Stimulated activated CD8-positive, alpha-beta memory T cell treated with anti-CD3 and anti-CD28 coated beads, Interleukin-7, amount 100 ng/mL, for 1 hour (primary cell): ENCODE measurements at places on chromosomes 2 and 18.

DNA sequence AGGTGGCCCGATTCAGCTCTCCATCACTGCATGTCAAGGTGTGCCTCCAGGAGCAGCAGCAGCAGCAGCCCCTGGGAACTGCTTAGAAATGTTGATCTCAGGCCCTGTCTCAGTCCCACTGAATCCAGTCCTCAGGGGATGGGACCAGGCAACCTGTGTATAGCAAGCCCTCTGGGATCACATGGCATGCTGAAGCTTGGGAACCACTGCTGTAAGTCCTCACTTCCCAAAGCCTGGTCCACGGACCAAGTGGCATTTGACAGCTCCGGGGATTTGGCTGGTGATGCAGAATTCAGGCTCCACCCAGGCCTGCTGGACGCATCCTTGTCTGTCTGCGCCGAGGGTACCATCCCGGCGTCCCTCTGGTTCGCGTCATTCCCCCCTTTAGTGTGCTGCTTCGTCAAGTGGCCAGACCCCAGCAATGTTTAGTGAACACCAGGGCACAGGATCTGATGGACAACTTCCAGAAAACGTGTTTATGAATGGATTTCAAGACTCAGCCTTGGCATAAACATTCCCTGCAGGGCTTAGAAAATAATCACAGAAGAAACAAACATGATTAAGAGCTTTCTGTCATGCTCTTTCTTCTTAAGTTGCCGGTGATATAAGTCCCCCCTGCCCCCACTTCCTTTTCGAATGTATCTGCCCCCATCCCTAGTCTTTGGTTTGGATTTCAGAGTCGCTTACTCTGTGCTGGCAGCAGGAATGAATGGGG is 234.0 kb downstream of the GBX2 start:
- no peak for DNase-seq

- no peak for DNase-seq
Measured at GRCh38 chr2:188404341-188405004, 112.8 kb downstream of the GULP1 start.

- DNase-seq: no peak
Measured at GRCh38 chr2:187580462-187581124, 26.4 kb upstream of the TFPI start.

- DNase-seq: no peak
Measured at GRCh38 chr2:3405876-3406275, 26.4 kb downstream of the TRAPPC12 start.

GRCh38 chr2:168350380-168350779 is 103.0 kb upstream of the STK39 start:
- DNase-seq: no peak

- no peak for DNase-seq
Measured at GRCh38 chr2:74438248-74438647, 3.5 kb downstream of the RTKN start.

GRCh38 chr18:30415903-30416302 is 626.6 kb downstream of the DSC3 start:
- no peak for DNase-seq

GRCh38 chr2:63850204-63850571 is 8.5 kb downstream of the UGP2 start:
- no peak for DNase-seq

- no peak for DNase-seq
Measured at GRCh38 chr2:235669983-235670962, 176.4 kb downstream of the AGAP1 start.

GRCh38 chr18:62523631-62524439 is 1.0 kb downstream of the ZCCHC2 start:
- DNase-seq: peak; percentile 22

GRCh38 chr2:68714866-68715265 is 19.7 kb upstream of the ARHGAP25 start:
- no peak for DNase-seq

DNA sequence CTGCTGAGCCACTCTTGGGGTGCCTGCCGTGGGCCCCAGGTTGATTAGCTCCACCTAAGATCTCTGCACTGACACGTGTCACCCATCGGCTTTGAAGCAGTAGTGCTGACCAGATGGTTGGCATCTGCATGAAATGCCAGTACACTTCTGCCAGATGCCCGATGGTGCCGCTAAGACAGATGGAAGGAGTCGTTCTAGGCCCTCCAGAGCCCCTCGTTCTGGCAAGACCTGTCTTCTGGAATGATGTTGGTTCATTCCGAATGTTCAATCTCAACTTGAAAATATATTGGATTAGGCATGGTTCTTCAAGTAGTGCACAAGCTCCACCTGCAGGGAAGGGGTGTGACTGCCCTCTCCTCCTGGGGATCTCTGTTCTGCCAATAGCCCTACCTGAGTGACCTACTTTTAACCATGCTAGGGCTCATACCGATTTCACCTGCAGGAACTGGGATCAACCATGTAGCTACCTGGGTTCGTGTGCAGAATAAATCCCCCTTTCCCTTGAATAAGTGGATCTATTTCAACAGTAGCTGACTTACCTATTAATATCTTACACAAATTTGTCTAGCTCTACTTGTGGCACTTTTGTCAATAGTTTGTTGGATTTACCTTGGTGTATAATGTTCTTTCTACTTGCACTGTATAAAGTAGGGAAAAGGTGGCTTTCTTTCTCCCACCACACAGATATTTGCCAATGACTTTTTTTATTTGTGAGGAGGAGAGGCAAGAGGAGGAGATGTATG is 342.6 kb downstream of the CTNNA2 start:
- no peak for DNase-seq

DNA sequence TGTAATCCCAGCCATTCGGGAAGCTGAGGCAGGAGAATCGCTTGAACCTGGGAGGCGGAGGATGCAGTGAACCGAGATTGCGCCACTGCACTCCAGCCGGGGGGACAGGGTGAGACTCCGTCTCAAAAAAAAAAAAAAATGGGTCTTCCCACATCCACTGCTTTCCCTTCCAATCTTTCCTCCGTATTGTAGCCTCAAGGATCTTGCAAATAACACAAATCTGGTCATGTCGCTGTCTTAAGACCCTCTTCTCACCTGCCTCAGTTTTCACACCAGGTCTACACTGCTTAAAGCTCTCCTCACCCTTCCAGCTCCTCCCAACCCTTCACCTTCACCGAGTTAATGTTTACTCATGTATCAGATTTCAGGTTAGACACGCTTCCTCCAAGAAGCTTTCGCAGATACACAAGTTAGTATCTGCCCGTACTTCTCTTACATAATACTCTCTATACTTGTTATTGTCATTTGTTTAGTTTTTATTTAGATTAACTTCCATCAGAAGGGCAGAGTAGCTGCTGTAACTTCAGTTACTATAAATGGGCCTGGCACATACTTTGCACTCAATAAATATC is 1.5 kb downstream of the IER3IP1 start:
- no peak for DNase-seq

GRCh38 chr18:341102-341501 is 73.3 kb upstream of the THOC1 start:
- no peak for DNase-seq
